Stimulated activated CD4-positive, alpha-beta T cell treated with anti-CD3 and anti-CD28 coated beads, Interleukin-2, amount 100 ng/mL, for 4 hours (primary cell): ENCODE measurements at places on chromosomes 11 and 22.

GRCh38 chr11:90908074-90908473 is 685.2 kb upstream of the CHORDC1 start:
- no peak for DNase-seq

- DNase-seq, result no peak
Observed at GRCh38 chr11:35593143-35593542, 25.1 kb upstream of the FJX1 start.

GRCh38 chr22:37218771-37219411 is 6.6 kb upstream of the SSTR3 start:
- peak; percentile 83 for DNase-seq

DNA sequence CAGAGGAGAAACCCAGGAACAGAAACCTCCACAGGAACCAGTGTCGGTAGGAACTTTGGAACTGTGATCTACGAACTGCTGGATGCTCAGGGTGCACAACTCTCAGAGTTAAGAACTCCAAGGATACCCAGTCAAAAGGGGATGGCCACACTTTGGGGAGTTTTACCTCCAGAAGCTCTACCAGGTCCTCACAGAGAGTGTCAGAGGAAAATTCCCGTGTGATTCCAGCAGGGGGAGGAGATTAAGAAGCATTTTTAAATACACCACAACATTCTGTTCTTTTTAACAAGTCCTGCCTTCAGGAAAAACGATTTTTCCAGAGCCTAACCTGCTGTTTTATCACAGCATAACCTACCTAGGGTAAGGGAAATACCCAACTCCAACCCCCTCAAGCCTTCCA is 104.0 kb downstream of the SOX6 start:
- no peak for DNase-seq

- DNase-seq, result no peak
Observed at GRCh38 chr11:72818971-72819370, 4.8 kb downstream of the ATG16L2 start.

DNA sequence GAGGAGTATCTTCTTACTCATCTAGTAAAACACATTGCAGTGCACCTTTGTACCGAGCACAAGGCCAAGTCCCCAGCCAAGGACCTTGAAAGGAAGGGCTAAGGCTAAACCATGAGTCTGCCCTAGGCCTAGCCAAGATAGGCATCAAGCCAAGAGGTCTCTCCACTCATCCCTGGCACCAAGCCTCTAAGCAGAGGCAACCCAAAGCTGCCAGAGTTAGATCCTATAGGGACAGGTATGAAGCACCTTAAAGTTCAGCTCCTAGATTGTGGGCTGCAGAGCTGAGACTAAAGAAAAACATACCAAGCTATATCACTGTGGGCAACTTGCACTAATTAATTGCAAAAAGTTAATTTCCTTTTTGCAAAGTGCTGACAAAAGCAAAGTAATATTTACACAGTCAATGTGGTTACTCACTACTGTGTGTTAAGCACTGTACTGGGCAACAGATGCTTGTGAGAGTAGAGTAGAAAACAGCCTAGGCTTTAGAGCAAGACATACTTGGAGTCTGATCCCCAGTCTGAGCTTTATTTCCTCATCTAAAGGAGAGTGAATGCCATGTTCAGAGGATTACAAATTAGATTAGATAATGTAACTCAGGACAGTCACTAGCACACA is 7.2 kb downstream of the COA4 start:
- DNase-seq, result no peak

- DNase-seq, result no peak
Observed at GRCh38 chr11:69563946-69564775, 76.8 kb upstream of the CCND1 start.

- no peak for DNase-seq
Observed at GRCh38 chr11:34564406-34564805, 50.8 kb upstream of the ELF5 start.

DNA sequence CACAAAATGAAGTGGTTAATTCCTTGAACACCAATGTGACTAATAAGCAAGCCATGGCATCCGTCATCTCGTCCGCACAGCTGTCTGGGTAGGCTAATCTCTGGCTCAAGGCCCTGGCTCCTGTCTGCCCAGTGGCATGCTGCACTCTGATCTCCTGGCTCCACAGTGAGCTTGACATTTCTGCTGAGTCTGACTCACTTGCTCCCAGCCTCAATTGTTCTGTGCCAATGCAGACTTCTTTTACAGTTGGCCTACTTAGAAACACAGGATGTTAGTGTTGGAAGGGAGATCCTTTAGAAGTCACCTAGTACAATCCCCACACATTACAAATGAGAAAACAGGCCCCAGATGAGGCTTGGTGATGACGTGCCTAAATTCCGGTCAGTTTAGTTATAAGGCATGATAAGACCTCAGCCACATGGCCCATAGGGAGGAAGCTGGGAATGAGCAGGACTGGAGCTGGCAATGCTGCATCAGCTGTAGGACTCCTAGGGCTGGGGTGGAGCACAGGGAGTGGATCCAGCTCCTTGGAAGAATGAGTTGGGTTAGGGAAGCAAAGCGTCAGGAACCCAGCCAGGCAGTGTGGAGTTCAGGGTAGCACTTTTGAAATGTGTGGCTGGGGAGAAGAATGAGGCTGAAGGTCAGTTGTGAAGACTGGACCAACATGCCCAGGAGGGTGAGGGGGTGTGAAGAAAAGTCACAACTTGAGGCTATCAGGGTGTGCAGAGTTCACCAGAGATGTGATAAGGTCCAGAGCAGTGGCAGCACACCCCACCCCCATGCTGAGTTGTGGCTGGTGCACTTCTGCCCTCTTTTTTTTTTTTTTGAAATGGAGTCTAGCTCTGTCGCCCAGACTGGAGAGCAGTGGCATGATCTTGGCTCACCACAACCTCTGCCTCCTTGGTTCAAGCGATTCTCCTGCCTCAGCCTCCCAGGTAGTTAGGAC is 70.2 kb upstream of the EED start:
- DNase-seq, result no peak

DNA sequence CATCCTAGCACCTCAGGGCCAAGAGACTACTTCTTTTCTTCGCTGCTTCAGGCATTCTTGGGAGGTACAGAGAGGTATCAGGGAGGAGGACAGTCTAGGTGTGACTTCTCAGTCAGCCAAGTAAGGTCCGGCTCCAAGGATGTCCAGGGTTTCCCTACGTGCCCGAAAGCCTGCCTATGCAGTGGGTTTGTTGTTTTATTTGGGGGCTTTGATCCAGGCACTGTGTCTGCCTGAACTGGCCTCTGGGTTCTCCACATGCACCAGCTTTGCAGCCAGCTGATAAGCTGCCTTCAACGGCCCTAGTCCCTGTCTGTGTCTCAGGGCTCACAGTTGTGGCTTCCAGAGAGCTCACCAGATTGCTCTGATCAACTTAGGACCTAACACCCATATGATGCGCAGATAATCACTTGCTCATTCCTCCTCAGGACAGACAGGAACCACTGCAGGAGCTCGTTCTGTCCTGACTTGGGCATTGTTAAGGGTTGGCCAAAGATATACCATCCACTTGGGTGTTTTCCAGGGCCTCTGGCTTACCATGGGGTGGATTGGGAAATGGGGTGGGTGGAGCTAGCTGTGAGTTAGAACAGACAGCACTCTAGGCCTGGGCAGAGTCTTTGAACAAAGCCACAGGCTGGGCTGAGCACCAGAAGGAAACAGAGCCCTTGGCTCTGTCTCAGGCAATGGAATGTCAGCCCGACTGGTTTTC is 45.5 kb upstream of the CRYBB3 start:
- DNase-seq, result no peak

DNA sequence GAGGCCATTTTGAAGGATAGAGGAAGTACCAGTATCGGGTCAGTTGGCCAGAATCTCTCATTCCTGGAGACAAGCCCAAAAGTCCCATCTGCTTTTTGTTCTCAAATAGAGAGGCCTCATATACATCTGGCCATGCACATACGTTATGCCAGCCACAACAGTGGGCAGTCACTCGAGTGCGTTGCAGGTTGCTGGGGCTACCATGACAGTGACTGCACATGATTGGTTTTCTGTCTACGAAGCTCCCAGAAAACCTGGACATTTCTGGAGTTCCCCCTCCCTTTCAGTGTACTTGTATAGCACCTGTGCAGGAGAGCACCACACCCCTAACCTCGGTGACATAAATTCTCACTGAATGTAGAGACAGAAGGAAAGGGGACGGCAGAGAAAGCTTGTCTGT is 62.1 kb downstream of the C22orf31 start:
- no peak for DNase-seq

- DNase-seq, result no peak
Observed at GRCh38 chr11:134017511-134018430, 51.1 kb upstream of the JAM3 start.

- DNase-seq, result no peak
Observed at GRCh38 chr22:46976143-46976542, 213.7 kb downstream of the TBC1D22A start.

GRCh38 chr11:127445476-127445875 is 444.9 kb upstream of the KIRREL3 start:
- no peak for DNase-seq

GRCh38 chr22:26075251-26075650 is 94.0 kb upstream of the SEZ6L start:
- no peak for DNase-seq

GRCh38 chr11:96708219-96708878 is 318.5 kb downstream of the JRKL start:
- no peak for DNase-seq

DNA sequence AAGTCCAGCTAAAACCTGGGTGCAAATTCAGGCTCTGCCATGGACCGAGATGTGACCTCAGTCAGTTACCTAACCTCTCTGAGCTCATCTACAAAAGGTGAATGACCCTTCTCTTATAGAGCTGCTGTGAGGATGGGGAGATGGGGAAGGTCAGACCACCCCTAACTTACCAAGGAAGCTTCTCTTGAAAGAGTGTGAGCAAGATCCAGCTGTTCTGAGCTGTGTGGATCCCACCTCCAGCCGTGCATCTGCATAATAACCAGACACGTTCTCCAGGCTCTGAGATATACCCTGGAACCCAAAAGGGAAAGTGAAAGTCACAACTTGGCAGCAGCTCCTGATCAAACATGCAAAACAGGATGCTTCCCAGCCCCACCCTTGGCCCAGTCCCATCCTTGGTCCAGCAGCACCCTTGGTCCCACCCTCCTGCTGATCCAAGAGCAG is at the start of gene APOL3:
Gene APOL3 (minus strand): TSS at position 257 of the 444 bp plus-strand sequence. CDS start 11,700 bp downstream, outside the sequence.
- DNase-seq, result peak; percentile 33

DNA sequence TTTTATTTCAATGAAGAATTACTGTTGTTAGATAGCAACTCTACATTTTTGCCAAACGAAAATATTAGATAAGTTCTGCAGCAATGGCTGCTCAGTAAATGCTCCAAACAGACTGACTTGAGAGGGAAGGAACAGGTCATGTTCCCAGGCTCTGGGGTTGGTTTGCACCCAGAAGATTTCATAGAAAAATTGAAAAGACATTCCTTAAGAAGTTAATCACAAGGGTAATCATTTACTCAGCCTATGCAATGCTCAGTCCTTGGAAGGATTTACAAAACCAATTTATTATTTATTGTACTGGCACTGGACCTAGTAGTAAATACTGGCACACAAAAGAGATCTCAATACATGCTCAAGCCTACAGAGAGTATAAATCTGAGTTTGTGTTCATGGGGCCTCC is 179.1 kb upstream of the MTNR1B start:
- no peak for DNase-seq

DNA sequence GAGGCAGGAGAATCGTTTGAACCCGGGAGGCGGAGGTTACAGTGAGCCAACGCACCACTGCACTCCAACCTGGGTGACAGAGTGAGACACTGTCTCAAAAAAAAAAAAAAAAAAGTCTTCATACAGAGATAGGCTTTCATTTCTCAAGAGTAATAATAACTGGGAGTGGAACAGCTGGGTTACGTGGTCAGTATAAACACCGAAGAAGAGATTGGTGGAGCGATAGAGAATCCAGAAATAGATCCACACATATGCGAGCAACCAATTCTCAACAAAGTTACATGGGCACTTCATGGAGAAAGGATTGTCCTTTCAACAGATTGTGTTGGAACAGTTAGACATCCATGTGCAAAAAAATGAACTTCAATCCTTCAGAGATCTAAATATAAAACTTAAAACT is 24.6 kb downstream of the ZBED4 start:
- DNase-seq, result no peak

DNA sequence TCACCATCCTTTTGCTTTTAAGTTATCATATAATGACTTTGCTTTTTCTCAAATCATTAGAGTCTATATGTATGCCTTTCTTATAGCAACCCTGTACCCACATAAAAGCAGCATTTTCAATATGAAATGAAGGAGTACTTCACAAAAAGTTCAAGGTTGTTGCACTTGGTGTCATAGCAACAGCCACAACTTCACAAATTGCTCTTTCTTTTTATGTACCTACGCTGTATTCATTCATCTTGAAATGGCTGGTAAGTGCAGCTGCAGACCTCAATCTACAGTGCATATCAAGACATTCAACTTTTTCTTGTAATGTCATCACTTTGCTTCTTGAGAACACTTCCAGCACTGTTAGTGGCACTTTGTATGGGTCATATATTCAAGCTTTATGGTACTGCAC is 18.6 kb downstream of the CWC15 start:
- no peak for DNase-seq

GRCh38 chr11:28701760-28702449 is 593.7 kb downstream of the METTL15 start:
- no peak for DNase-seq

DNA sequence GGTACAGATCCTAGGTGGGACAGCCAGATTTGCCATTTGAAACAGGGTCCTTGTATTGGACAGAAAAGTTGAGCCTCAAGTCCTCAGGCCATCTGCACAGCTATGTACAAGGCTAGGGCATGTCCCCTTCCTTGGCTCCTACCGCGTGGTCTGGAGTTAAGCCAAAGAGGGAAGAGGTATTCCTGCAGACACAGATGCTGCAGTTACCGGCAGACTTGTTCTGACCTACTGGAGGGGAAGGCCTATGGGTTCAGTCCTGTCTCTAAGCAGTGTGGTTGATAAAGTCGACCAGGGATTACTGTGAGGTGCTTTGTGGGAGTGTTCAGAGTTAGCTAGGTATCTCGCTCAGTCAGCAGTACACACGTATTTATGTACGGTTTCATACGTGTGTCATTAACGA is 180.6 kb downstream of the ADAMTS15 start:
- DNase-seq, result no peak

- DNase-seq, result no peak
Observed at GRCh38 chr11:73649206-73649605, 2.8 kb downstream of the PLEKHB1 start.

- DNase-seq, result no peak
Observed at GRCh38 chr11:128830290-128831173, 36.6 kb downstream of the KCNJ1 start.

DNA sequence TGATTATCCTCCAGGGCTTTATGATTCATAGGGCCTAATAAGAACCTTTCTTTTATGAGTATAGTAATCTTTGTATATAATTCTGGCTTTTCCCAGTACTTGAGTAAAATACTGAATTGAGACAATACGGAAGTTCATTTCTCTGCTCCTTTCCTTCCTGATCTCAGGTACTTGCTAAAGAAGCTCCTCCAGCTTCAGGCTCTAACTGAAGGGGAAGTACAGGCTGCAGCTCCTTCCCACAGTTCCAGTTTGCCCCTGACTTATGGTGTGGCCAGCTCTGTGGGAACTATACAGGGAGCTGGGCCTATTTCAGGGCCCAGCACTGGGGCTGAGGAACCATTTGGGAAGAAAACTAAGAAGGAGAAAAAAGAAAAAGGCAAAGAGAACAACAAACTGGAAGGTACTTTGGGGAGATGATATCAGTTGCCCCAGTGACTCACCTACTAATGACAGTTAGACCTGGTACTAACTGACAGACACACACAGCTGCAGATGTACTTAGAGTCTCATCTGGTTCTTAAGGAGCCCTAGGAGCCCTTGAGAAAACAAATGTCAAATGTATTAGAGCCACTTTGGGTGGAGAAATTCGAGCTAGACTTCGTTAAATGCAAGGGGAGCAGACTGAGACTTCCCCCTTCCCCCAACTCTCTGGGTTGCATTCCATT is 3.0 kb downstream of the TBRG1 start:
- no peak for DNase-seq
